ENCODE measurements at places on chromosomes 4 and X.

GRCh38 chr4:85909851-85910250 is 434.9 kb downstream of the ARHGAP24 start:
- H3K27ac ChIP-seq: no peak overlapping the region
- H3K4me1 ChIP-seq: no peaks in the 10 kb centered on the region
- no peaks in the 10 kb centered on the region for H3K27me3 ChIP-seq
- H3K36me3 ChIP-seq: no peaks in the 10 kb centered on the region

DNA sequence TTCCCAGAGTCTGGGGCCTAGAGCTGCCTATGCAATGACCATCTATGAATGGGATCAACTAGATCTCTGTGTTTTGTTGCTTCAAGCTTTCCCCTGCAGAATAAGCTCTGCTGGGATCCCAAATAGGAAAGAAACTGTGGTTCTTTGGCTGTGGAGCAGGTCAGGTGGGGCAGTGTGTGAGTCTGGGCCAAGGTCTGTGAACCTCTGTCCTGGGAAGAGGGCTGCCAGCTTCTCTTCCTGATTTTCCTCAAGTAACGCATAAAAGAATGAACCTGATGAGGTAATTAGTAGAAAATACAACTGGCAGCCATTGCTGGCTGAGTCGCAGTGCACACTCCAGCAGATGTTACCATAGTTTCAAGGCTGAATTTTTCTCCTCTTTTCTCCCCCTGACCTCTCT is 4.6 kb upstream of the PIN4 start:
- H3K36me3 ChIP-seq: no peaks in the 10 kb centered on the region
- H3K4me3 ChIP-seq: no peak overlapping the region
- H3K27me3 ChIP-seq: no peaks in the 10 kb centered on the region
- H3K27ac ChIP-seq: no peak overlapping the region
- DNase-seq: no peak

GRCh38 chr4:139901531-139902320 is 236.1 kb downstream of the MGST2 start:
- peak overlapping the region; percentile 77 for H3K4me3 ChIP-seq
- H3K27ac ChIP-seq: peak overlapping the region; percentile 91
- H3K36me3 ChIP-seq: peaks cover 14% of the 10 kb centered on the region
- no peak for DNase-seq
- H3K4me1 ChIP-seq: peaks cover 46% of the 10 kb centered on the region

- no peak overlapping the region for H3K27ac ChIP-seq
- no peaks in the 10 kb centered on the region for H3K36me3 ChIP-seq
- DNase-seq: no peak
- H3K4me3 ChIP-seq: no peak overlapping the region
- H3K4me1 ChIP-seq: no peaks in the 10 kb centered on the region
These were observed 38.7 kb downstream of the COL25A1 start for GRCh38 chr4:109263721-109264120.

GRCh38 chrX:70672326-70672725 is 227.7 kb downstream of the DLG3 start:
- DNase-seq: no peak
- no peaks in the 10 kb centered on the region for H3K36me3 ChIP-seq
- no peak overlapping the region for H3K4me3 ChIP-seq
- no peaks in the 10 kb centered on the region for H3K4me1 ChIP-seq

All from glutamatergic neuron (in vitro differentiated cells).